ENCODE measurements at places on chromosomes 6 and 20.

GRCh38 chr20:37945091-37945547 is 42.2 kb downstream of the VSTM2L start:
- DNase-seq = peak; percentile 50

DNA sequence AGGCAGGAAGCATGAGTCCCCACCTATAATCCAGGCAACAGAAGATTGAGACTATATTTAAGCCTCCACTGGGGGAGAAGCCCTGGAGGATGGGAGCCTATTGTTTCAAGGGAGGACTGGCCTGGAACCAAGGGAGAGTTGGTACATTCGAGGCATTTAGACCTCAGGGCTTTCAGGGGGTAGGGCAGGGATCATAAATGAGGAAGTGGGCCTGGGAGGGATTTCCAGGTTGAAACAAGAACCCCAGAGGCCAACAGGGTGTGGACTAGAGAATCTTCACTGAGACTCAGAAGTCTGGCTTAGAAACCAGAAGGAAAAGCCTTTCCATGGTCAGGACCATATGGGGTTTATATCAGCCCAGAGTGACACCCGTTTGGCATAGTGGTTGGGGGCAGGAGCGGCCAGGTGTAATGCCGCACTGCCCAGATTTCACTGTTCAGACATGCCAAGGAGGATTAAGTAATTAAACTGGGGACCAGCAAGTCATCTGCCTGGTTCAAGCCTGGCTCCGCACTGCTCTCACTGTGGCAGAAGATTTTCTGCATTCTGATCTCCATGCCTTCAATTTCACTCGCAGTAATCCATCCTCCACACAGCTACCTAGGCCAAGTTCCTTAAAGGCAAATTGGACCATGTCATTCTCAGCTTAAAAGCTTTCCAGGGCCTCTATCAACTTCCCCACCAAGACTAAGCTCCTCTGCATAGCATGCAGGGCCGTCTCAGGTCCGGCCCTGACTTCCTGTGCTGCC is 17.8 kb downstream of the LRFN2 start:
- no peak for DNase-seq

GRCh38 chr6:134934793-134935485 is 15.0 kb downstream of the ALDH8A1 start:
- no peak for DNase-seq

GRCh38 chr20:50536333-50536732 is 26.1 kb downstream of the PTPN1 start:
- DNase-seq = no peak

DNA sequence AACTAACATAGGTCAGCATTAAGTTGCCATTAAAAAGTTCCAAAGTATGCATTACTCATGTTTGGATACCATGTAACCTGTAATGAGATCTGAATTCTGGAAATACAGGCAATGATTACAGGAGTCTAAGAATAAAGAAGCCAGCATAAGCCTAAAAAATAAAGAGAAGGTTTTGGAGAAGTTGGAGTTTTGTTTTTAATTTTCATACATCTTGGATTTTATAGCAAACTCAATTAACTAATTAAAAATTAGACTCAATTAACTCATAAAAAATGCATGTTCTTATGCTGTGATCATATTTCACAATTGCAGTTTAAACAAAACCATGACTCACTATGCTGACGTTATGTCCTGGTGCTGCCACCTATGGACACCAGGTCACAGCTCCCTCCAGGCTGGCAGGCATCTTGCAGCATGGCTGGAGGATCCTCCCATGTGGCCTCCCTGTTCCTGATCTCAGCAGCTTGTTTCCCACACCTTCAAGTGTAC is 648.8 kb upstream of the AGPAT4 start:
- peak; percentile 52 for DNase-seq

DNA sequence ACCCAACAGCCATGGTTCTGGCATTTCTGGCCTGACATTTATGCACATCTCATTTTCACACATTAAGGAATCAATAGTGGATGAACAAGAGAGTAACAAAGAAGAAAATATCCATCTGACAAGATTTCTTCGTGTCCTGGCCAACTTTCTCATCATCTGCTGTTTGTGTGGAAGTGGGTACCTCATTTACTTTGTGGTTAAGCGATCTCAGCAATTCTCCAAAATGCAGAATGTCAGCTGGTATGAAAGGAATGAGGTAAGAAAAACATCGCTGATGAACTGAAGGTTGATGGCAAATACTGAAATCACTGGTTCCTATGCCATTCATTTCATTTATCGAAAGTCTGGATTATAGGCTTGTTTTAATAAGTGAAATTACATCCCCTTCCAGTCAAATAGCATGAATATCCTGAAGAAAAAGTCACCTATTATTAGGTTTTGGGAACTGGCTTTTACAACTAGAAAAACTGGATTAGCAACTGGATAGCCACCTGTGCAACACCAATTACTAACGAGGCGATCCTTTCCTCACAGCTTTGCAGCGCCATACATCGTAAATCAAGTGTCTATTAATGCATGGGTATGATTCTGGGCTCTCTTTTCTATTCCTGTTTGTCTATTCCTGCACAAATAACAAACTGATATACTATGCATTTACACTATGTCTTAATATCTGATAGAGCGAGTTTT is 50.2 kb upstream of the NOP56 start:
- DNase-seq = peak; percentile 20

GRCh38 chr6:33211136-33211535 is 2.8 kb downstream of the RING1 start:
- no peak for DNase-seq

All from NCI-H1105 (cell line).